ENCODE measurements at places on chromosomes 11 and 22. TPM values are rescaled to one million over a fixed set of nuclear protein-coding genes. Genes with fewer than 3 reads are reported as not detected.

AQP11 gene
- 0.85 TPM for total RNA-seq

- DNase-seq, result no peak
- no peaks in the 10 kb centered on the region for H3K27me3 ChIP-seq
- H3K4me3 ChIP-seq, result no peak overlapping the region
- no peaks in the 10 kb centered on the region for H3K4me1 ChIP-seq
- H3K36me3 ChIP-seq, result peaks cover 58% of the 10 kb centered on the region
Measured at GRCh38 chr11:6204706-6205105, 651 bp upstream of the C11orf42 start.

DNA sequence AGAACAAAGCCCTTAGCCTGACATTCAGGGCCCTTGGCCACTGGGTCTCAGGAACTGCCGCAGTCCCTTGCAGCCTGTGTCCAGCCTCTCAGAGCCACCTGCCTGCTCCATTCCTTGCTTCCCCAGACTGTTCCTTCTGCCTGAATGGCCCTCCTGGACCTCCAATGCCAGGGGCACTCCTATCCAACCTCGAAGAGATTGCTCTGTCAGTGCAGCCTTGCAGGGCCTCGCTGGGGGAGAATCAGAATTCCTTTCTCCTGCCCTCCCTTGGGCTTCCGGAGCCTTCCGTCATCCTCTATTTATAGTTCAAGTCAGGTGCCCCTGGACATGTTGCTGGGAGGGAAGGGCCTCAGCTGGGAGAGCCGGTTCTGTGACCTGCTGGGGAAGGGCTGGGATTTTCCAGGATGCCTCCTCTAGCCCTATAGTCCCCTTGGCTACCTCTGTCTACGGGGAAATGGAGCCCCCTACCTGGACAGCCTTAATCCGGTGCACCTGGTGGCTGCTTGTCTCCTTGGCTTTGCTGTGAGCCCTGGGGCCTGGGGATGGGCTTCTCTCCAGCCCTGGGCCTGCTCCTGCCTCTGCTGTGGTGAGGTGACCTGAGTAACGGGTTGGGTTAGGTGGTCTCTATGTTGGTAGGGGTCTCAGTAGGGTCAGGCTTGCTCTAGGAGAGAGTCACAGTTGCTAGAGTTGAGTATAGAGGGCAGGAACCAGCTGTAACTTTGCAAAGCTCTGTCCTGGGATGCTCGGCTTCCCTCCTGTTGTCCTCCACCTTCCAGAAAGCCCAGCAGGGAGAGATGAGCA is 45.9 kb upstream of the SYT7 start:
- peak; percentile 40 for DNase-seq
- H3K4me3 ChIP-seq, result no peak overlapping the region
- H3K4me1 ChIP-seq, result peaks cover 23% of the 10 kb centered on the region
- H3K27me3 ChIP-seq, result no peaks in the 10 kb centered on the region
- peak overlapping the region; percentile 89 for H3K27ac ChIP-seq

DNA sequence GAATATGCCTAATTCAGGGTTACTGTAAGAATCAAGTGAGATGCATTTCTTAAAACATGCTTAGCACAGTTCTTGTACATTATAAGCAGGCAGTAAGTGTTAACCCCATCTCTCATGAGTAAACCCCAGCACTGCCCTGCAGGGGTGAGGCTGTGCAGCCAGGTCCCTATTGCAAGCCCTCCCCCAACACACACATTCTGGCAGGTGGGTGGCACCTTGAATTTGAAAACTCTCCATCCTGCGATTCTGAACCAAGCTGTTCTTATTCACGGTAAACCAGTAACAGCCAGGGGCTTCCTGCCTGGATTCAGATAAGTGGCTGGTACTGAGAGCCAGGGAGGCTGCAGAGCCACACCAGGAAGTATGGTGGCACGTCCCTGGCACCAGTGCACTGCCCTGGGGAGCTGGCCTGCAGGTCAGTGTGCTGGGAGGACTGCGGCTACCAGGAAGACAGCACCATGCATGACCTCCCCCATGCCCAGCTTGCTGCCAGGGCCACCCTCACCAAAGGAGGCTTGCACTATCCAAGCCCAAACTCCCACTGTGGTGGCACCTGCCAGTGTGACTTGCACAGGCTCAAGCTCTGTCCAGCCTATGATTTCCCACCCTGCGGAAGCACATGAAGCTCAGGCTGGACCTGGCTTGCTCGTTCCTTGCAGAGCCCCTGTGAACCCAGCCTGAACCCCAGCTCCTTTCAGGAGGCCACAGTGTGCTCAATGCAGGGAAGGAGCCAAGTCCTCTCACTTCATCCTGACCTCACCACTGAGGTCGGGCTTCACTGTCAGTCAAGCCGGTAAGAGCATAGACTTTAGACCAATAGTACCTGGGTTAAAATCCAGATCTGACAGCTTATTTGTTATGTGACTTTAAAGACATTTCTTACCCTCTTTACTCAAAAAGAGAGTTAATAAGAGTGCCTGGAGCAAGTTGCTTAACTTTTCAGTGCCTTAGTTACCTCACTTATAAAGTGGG is 88.1 kb downstream of the MICAL2 start:
- H3K4me3 ChIP-seq, result no peak overlapping the region
- no peak for DNase-seq
- H3K27ac ChIP-seq, result no peak overlapping the region
- no peaks in the 10 kb centered on the region for H3K27me3 ChIP-seq

DNA sequence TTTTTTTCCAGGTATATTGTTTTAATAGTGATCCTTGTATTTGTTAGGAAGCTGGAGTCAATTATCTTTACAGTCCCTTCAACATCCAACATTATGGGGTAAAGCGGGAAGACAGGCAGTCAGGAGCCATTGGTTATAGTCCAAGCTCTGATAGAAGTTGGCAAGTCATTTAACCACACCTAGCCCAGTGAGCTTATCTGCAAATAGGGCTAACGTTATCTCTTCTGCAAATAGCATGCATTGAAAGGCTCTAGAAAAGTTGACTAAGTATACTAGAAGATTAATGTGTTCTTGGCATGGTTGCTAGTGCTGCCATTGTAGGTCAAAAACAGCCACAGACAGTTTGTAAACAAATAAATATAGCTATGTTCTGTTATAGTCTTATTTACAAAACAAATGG is 520.7 kb downstream of the OPCML start:
- no peak overlapping the region for H3K27ac ChIP-seq
- no peak for DNase-seq

GRCh38 chr22:37121887-37122591 is 12.5 kb upstream of the TMPRSS6 start:
- no peak overlapping the region for H3K4me3 ChIP-seq
- no peaks in the 10 kb centered on the region for H3K36me3 ChIP-seq
- H3K4me1 ChIP-seq, result no peaks in the 10 kb centered on the region
- no peak for DNase-seq
- no peak overlapping the region for H3K27ac ChIP-seq

SIK2 gene
- 37.5 TPM for total RNA-seq

TMPRSS4 gene
- not detected for total RNA-seq

DNA sequence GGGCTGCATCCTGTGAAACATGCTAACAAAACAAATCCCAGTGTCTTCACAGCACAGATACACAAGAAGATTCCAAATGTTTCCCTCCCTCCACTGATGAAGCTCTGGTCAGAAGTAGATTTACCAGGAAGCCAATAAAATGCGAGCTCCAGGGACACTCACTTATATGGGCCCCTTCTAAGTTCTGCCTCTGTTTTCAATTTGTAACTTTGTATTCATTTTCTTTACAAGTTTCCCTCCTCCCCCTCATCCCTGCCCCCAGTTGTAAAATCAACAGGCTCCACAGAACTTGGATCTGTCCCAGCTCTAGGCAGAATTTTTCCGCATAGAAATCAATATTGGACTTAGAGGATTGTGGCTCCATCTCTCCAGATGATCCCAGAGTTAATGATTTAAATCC is 48.1 kb upstream of the ME3 start:
- no peak for DNase-seq
- peaks cover 4% of the 10 kb centered on the region for H3K4me1 ChIP-seq
- no peak overlapping the region for H3K27ac ChIP-seq

DNA sequence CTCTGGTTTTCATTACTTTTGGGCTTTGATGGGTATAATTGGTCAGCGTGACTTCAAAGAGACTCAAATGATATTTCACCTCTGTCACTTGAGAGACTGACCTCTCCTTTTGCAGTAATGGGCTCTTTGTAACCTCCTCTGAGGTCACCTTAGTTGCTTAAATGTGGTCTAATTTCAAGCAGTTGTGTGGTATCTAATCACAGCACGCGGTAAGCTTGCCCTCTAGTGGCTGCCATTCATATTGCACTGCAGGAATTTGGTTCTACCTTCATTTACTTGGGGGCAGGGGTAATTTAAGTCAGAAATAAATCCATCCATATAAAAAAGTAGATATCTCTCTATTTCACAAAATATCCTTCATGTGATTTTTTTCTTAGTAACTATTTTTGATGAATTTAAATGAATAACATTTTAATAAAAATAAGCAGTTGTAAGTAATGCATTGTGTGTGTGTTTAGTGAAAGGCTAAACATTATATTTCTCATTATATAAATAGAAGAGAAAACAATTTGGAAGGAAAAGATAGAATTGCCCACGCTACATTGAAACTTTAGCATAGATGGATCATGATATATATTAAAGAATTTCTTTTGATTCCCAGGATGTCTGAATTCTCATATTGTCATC is 55.0 kb upstream of the ANO3 start:
- no peaks in the 10 kb centered on the region for H3K4me1 ChIP-seq
- no peak overlapping the region for H3K27ac ChIP-seq
- H3K27me3 ChIP-seq, result no peaks in the 10 kb centered on the region

FAM168A gene
- 30.2 TPM for total RNA-seq

DNA sequence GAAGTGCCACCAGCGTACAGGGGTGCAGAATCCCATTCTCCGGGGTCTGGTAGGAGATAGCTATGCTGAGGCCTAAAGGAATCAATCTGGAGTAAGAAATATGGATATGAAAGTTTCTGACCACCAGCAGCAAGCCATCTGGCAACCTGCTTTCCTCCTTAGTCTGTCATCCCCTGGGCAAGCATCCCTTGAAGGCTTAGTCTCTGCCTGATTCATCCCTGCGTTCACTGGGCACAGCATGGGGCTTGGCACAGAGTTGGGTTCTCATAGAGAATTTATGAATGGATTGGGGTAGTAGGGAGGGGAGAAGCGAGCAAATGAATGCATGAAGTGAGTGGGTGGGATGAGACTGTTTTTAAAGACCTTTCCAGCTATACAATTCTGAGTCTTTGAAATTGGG is 85.8 kb upstream of the NARS2 start:
- no peaks in the 10 kb centered on the region for H3K4me1 ChIP-seq
- DNase-seq, result no peak
- no peak overlapping the region for H3K4me3 ChIP-seq
- H3K36me3 ChIP-seq, result no peaks in the 10 kb centered on the region
- H3K27me3 ChIP-seq, result no peaks in the 10 kb centered on the region
- no peak overlapping the region for H3K27ac ChIP-seq

DNA sequence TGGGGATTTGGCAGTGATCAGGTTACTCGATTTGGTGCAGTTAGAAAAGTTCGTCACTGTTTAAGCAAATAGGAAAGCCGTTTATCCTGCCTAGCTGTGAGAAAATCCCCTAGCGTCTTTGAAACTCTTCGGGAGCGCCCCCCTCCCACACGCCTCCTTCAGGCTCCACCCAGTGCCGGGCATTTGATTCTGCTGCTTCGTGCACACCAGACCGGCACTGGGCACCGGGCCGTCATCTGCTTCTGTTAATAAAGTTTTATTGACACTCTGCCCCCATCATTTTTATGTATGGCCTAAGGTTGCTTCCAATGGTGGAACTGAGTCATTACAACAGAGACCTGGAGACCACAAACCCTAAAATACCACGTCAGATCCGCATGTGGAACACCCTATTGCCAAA is 50.9 kb downstream of the IGF2 start:
- peaks cover 9% of the 10 kb centered on the region for H3K4me1 ChIP-seq
- DNase-seq, result no peak
- H3K4me3 ChIP-seq, result no peak overlapping the region
- H3K36me3 ChIP-seq, result no peaks in the 10 kb centered on the region
- no peaks in the 10 kb centered on the region for H3K27me3 ChIP-seq
- no peak overlapping the region for H3K27ac ChIP-seq

SCO2 gene
- total RNA-seq, result 0.74 TPM

OR6T1 gene
- total RNA-seq, result not detected

LARGE1 gene
- 167 TPM for total RNA-seq

SHISAL1 gene
- 1.1 TPM for total RNA-seq

All from heart right ventricle (tissue), 16 donors.